Activated CD8-positive, alpha-beta memory T cell treated with anti-CD3 and anti-CD28 coated beads for 1 hour (primary cell): ENCODE measurements at places on chromosomes 3 and 15.

DNA sequence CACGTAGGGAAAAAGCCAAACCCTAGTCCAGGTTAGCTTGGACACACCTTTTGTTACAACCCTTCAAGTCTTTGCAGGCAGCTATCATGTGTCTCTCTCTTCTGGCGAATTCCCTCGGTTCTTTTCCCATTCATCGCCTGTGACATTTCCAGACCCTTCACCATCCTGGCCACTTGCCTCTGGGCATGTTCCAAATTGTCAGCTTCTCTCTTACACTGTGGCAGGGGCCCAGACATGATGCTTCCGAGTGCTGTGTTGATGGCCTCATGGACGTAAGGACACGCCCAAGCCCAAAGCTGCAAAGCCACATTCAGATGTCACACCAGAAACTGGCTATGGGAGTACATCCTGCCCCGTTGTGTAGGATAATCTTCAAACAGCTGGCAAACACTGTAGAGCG, 58.5 kb downstream of the ISG20 start:
- no peak for DNase-seq

DNA sequence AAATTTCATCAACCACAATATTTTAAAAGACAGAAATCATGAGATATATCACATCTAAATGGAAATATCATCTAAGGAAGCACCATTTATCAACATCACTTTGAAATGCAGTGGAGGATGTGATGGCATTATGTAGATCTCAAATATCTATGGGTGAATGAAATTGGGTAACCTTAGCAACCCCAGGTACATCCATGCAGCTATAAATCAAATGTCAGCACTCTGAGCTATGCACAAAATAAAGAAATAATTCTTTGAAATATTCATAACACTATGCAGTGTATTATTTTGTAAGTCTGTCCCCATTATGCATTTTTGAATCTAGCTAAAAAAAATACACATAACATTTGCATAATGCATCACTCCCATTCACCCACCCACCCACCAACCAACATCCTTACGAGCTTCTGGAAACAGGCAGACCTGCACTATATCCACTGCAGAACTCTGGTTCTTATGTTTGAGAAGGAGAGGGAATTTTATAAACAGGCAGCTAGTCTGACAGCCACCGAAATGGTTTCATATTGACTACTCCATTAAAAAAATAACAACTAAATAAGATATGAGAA, 186.8 kb downstream of the SHOX2 start:
- no peak for DNase-seq

- DNase-seq = no peak
Measured at GRCh38 chr3:25895443-25895842, 105.6 kb downstream of the OXSM start.

GRCh38 chr3:73403444-73403843, 221.3 kb downstream of the PDZRN3 start:
- DNase-seq = no peak
